NCI-H2029 (cell line): ENCODE measurements at places on chromosomes 12 and 14.

DNA sequence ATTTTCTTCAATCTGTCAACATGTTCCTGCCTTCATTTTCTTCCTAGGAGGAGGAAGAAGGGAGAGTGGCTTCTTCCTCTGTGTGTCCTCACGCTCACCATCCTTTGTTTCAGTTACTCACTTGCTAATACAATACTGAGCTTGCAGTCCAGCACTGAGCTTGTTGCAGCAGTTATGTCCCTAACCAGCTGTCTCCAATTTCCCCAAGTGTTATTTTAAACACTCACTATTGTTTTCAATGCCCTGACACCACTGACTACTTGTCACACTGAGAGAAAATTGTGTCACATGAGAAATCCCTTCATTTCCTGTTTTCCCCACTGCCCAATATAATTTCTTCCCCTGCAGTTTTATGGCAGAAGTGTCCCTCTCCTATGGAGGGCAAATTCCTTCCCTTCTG lies 53.4 kb downstream of the HSD17B6 start:
- peak; percentile 10 for DNase-seq

DNA sequence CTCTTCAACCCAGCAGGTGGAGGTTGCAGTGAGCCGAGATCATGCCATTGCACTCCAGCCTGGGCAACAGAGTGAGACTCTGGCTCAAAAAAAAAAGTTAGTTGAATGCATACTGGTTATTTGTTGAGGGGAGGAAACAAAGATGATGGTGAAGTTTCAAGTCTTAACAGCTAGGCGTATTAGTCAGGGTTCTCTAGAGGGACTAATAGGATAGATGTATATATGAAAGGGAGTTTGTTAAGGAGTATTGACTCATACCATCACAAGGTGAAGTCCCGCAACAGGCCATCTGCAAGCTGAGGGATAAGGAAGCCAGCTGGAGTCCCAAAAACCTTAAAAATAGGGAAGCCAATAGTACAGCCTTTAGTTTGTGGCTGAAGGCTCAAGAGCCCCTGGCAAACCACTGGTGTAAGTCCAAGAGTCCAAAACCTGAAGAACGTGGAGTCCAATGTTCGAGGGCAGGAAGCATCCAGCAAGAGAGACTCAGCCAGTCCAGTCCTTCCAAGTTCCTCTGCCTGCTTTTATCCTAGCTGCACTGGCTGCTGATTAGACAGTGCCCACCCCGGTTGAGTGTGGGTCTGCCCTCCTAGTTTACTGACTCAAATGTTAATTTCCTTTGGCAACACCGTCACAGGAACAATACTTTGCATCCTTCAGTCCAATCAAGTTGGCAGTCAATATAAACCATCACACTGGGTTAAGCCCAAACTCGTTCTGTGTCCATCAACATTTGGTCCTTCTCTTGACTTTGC lies 26.1 kb upstream of the PKP2 start:
- no peak for DNase-seq

GRCh38 chr12:130615861-130616345 lies 100.2 kb downstream of the RIMBP2 start:
- no peak for DNase-seq

DNA sequence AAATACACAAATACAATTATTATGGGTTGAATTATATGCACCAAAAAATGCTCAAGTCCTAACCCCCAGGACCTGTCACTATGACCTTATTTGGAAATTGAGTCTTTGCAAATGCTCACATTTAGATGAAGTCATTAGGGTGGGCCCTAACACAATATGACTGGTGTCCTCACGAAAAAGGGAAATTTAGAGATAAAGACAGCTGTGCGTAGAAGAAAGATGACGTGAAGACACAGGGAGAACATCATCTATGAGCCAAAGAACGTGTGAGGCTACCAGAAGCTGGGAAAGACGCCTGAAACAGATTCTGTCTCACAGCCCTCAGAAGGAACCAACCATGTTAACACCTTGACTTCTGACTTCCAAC lies 259.2 kb downstream of the EMP1 start:
- no peak for DNase-seq

GRCh38 chr14:98591161-98591560 lies 680.8 kb downstream of the BCL11B start:
- no peak for DNase-seq

GRCh38 chr12:537772-538171 lies 78.0 kb downstream of the B4GALNT3 start:
- DNase-seq, result peak; percentile 91

DNA sequence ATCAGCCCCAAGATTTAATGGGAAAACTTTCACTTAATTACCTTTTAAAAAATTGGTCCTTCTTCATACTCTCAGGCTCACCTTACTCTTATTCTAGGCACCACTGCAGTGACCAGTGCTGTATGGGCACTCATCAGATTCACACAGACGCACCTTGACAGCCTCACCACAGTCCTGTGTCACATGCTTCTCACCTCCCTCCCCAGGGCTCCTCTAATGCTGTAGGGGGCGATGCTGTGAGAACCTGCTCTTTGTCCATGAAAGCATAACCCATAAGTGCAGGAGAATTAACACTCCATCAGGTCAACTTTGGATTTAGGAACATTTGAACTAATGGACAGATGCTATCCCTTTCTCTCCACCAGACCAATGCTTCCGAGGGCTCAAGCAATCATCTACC lies 13.9 kb upstream of the PPP4R3A start:
- DNase-seq, result no peak

DNA sequence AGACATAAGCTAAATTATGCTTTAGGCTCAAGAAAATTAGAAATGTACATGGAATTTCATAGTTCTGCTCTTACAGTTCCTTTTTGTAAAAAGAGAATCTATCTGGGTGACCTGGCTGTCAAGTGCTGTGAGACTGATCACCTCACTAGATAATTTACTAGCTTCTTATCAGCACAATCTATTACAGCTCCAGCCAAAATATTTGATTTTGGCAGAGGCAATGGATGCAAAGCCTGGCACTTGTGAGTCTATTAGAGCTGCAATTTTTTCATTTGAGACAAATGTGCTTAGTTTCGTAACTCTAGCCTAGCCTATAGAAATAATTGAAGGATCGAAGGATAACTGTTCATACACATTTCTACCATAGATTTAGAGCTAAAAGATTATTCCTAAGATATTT lies 927.5 kb downstream of the SLC6A15 start:
- no peak for DNase-seq

- DNase-seq, result no peak
Observed at GRCh38 chr14:96486705-96487104, 15.5 kb upstream of the PAPOLA start.

DNA sequence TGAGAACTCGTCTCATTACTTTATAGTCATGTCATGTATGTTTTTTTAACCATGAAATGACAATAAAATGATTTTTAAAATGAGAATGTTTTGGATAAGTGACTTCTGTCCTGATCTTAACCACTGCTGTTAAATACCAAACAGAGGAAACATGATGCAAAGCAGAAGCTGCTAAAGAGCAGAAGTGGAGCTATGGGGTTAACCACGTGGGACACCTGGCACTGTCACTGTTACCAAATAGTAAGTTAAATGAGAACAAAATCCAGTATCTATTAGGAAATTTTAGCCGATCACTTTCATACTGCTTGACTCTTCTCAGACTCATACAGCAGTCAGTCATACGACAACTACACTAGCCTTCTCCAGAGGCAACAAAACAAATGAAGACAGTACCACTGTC lies 82.4 kb downstream of the SCAF11 start:
- no peak for DNase-seq

GRCh38 chr14:55756078-55756477 lies 176.1 kb downstream of the KTN1 start:
- no peak for DNase-seq

DNA sequence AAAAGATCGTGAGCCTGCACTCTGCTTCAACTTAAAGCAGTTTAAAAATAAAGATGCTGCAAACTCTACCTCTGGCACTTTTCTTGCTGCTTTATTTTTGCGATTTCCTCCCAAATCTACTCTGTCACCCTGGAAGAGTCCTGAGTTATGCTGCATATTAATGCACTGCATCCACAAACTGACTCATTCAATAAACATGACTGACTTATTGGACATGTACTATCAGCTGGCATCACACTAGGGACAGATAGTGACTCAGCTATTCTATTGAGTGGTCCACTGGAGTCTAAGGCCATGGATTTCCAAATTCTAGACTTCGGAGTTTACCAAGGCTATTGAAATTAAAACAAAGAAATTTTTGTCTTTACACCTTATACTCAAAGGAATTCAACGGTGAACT lies 90.7 kb upstream of the PTPRR start:
- DNase-seq, result no peak

- DNase-seq, result no peak
Observed at GRCh38 chr12:2173971-2174370, 121.2 kb downstream of the CACNA1C start.
